ENCODE measurements at places on chromosomes 12 and 14. TPM values are rescaled to one million over a fixed set of nuclear protein-coding genes. Genes with fewer than 3 reads are reported as not detected.

GUCY2C gene
- total RNA-seq: not detected

DNA sequence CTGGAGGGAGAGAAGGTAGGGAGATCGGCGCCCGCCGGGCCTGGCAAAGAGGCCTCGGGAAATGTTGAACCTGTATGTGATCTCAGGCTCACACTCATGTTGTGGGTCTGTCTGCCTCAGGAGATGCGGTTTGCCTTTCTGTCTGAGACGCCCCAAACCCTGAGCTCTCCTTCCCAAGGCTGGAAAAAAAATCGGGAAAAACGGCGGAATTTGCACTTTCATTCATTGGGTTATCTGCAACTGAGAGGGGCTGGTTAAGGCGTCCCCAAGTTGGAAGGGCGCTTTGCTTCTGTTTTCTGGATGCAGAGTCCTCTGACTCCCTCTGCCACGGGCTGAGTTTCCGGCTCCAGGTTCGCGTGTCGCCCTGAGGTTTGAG lies 5.0 kb upstream of the HOXC9 start:
- H3K36me3 ChIP-seq: no peaks in the 10 kb centered on the region
- H3K4me3 ChIP-seq: peak overlapping the region; percentile 52
- peaks cover 21% of the 10 kb centered on the region for H3K4me1 ChIP-seq
- peaks cover 100% of the 10 kb centered on the region for H3K27me3 ChIP-seq
- no peak for DNase-seq

GRCh38 chr12:110287986-110288385 lies 6.9 kb downstream of the ATP2A2 start:
- peaks cover 53% of the 10 kb centered on the region for H3K36me3 ChIP-seq
- no peak overlapping the region for H3K27ac ChIP-seq
- H3K4me1 ChIP-seq: peaks cover 47% of the 10 kb centered on the region
- H3K27me3 ChIP-seq: no peaks in the 10 kb centered on the region
- DNase-seq: no peak
- no peak overlapping the region for H3K4me3 ChIP-seq

DNA sequence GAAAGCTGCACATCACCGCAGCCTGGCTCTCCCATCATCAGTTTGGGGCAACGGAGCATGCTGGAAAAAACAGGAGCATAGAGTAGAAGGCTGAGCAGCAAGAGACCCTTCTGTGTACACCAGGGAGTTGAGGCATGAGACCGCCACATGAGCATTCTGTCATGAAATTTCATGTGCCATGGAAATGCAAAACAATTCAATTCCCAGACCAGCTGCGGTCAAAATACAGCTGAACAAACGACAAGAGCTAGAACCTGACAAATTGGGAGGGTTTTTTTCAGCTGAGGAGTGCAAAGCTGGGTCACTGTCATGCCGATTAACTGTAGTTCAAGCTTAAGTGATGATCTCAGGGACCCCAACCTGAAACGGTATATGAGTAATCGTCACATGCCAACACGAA lies 37.1 kb downstream of the TMEM30B start:
- DNase-seq: no peak
- no peak overlapping the region for H3K4me3 ChIP-seq
- H3K36me3 ChIP-seq: no peaks in the 10 kb centered on the region
- H3K27ac ChIP-seq: no peak overlapping the region
- no peaks in the 10 kb centered on the region for H3K4me1 ChIP-seq

DNA sequence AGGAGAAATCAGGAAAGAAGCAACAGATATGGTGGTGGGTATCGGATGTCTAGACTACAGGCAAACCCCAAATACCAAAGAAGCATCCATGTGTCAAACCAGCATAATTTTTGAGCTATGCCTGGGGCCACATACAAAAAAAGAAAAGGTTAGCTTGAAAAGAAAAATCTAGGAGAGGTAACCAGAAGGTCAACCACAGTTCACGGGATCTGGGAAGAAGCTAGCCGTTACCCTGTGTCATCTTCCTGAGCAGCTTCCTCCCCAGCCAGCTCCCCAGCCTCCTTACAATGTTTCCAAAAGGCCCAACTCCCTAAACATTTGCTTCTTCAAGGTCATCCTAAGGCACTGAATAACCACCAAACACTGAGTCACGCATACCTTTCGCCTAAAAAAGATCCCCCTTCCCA lies 3.1 kb downstream of the SINHCAF start:
- DNase-seq: no peak

DNA sequence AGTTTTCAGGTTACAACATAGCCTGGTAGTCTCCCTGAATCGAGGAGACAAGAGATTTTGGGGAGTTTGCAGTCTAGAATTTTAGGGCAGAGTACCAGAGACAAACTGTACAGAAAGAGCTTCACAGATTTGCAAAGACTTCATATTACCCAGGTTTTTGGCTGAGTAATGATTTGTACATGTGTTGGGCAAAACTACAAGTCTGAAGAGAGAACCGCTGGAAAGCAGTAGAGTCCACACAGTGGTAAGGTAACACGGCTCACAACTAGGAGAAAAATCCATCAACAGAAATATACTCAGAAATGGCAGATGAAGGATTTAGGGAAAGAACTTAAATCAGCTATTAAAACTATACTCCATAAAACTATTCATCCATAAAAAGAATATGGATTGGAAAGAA lies 25.7 kb downstream of the FBXO33 start:
- DNase-seq: no peak
- no peaks in the 10 kb centered on the region for H3K36me3 ChIP-seq
- no peak overlapping the region for H3K4me3 ChIP-seq
- H3K27me3 ChIP-seq: no peaks in the 10 kb centered on the region
- H3K27ac ChIP-seq: no peak overlapping the region
- no peaks in the 10 kb centered on the region for H3K4me1 ChIP-seq

GRCh38 chr14:29354486-29354885 lies 573.2 kb downstream of the PRKD1 start:
- no peaks in the 10 kb centered on the region for H3K4me1 ChIP-seq
- no peaks in the 10 kb centered on the region for H3K27me3 ChIP-seq
- DNase-seq: no peak
- H3K4me3 ChIP-seq: no peak overlapping the region

KRT78 gene
- not detected for total RNA-seq

DNA sequence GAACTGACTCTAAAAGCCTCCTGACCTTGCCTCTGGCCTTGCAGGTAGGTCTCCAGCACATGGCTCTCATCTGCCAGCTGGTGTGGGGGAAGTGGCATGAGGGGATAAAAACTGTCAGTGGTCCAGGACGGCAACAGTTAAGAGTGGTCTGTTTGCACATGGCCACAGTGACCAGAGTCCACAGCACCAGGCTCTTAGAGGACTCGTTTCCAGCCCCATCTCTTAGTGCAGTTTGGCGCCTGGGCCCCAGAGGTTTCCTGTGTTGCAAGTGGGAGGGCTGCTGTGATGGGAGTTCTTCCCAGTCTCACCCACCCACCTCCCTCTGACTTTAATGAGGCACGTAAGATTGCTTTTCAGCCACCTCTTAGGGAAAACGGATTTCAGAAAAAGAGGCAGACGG lies 37.0 kb downstream of the APPL2 start:
- H3K36me3 ChIP-seq: peaks cover 83% of the 10 kb centered on the region
- no peak overlapping the region for H3K4me3 ChIP-seq
- no peak for DNase-seq

GRCh38 chr12:29980304-29980703 lies 196.6 kb upstream of the TMTC1 start:
- no peak overlapping the region for H3K27ac ChIP-seq
- H3K4me1 ChIP-seq: no peaks in the 10 kb centered on the region
- H3K27me3 ChIP-seq: no peaks in the 10 kb centered on the region
- no peaks in the 10 kb centered on the region for H3K36me3 ChIP-seq
- no peak overlapping the region for H3K4me3 ChIP-seq

ERC1 gene
- total RNA-seq: 54.3 TPM

DNA sequence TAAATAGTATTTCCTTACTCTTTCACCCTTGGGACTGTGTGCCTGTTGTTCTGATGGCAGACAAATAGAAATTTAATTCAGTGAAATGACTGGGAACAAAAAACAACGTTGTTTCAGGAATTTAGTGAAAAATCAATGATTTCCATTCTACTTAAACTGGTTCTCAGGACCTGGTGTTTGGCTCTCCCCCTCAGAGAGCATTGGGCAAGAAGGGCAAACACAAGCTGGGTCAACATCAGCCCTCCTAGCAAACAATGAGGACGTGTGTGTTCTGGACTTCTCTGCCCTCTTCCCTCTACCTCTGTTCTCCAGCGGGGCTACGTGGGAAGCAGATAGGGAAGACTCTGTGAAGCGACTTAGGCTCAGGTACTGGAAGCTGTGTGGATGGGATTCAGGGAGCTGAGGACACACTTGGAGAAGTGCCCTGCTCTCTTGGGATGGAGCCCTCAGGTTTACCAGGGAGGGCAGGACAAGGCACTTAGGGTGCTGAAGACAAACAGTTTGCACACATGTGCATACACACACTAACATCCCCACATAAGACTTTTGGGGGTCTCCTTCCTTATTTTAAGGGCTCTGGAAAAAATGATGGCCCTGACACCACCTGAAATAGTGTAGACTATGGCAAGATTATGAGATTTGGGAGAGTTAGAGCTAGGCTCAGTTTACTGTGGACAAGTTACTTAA lies 7.6 kb upstream of the SERPINA1 start:
- no peak for DNase-seq
- H3K36me3 ChIP-seq: no peaks in the 10 kb centered on the region
- no peaks in the 10 kb centered on the region for H3K27me3 ChIP-seq
- peak overlapping the region; percentile 47 for H3K27ac ChIP-seq
- peaks cover 29% of the 10 kb centered on the region for H3K4me1 ChIP-seq

DNA sequence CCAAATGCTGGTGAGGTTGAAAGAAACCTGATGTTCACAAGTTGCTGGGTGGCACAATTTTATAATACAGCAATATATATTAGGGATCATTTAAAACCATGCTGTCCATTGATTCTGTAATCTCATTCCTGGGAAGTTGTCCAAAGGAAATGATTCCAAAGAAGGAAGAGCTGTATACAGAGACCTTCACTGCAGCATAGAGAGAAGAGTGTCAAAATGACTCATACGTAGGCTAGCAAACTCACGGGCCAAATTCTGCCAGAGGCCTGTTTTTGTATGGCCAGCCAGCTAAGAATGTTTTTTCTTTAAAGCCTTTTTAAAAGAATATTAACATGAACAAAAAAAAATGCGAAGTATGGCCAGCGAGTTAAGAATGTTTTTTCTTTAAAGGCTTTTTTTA lies 69.2 kb upstream of the MED13L start:
- H3K4me3 ChIP-seq: no peak overlapping the region
- DNase-seq: no peak
- H3K27me3 ChIP-seq: no peaks in the 10 kb centered on the region
- no peak overlapping the region for H3K27ac ChIP-seq

GRCh38 chr12:45314770-45315169 lies 98.9 kb downstream of the ANO6 start:
- no peak for DNase-seq
- no peak overlapping the region for H3K27ac ChIP-seq
- H3K4me3 ChIP-seq: no peak overlapping the region
- peaks cover 5% of the 10 kb centered on the region for H3K4me1 ChIP-seq
- H3K36me3 ChIP-seq: no peaks in the 10 kb centered on the region

DNA sequence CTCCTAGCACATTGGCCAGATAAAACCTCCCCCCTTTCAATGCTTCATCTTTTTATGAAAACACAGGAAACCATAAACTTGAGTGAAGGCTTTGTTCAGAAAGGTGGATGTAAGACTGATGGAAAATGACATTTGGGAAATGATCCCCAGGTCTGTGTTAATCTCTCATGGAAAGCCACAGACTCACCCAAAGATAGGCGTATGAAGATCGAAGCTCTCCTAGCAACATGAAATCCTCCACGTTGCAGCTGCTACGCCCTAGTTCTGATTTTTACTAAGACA lies 63.4 kb upstream of the PTGR2 start:
- H3K36me3 ChIP-seq: no peaks in the 10 kb centered on the region
- H3K4me1 ChIP-seq: peaks cover 55% of the 10 kb centered on the region
- no peak for DNase-seq
- peak overlapping the region; percentile 98 for H3K27ac ChIP-seq
- no peaks in the 10 kb centered on the region for H3K27me3 ChIP-seq

- peaks cover 89% of the 10 kb centered on the region for H3K4me1 ChIP-seq
- H3K4me3 ChIP-seq: peak overlapping the region; percentile 20
- peak; percentile 92 for DNase-seq
- H3K27me3 ChIP-seq: no peaks in the 10 kb centered on the region
- H3K36me3 ChIP-seq: no peaks in the 10 kb centered on the region
These were observed 8.8 kb downstream of the ALDH2 start for GRCh38 chr12:111775205-111776193.

GPRC5D gene
- not detected for total RNA-seq

MEG3 gene
- total RNA-seq: 15.6 TPM

DNA sequence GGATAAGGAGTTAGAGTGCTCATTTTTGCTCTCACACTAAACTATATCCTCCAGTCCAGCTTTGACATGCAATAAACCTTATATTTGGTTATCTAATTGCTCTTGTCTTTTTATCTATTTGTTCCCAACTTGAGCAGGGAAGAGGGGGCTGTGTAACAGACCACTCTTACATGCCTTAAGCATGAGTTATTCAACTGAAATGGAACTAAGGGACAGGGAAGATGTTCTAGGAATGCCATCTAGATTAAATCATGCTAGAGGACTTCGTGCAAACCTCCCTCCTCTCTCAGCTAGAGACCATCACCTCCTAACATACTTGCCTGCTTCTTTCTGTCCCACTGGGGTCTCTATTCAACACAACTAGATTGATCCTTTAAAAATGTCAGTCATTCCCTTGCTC lies 20.6 kb downstream of the SPX start:
- no peaks in the 10 kb centered on the region for H3K27me3 ChIP-seq
- no peaks in the 10 kb centered on the region for H3K4me1 ChIP-seq
- DNase-seq: no peak
- H3K27ac ChIP-seq: no peak overlapping the region

INSM2 gene
- total RNA-seq: not detected

DNA sequence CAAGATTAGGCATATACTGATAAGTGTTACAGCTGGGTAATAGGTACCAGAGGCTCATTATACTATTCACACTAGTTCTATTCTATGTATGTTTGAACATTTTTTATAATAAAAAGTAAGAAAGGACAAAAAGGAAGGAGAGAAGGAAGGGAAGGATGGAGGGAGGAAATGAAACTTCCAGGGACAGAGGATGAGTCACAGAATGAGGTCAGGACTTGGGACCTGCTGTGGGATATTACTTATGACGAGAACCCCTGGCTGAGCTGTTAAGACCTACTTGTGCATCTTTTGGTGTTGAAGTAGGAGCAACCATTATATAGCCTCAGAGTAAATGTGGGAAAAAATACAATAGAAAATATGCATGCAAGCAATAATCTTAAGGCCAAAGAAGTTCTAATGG lies 16.7 kb upstream of the TMEM260 start:
- H3K36me3 ChIP-seq: no peaks in the 10 kb centered on the region
- no peaks in the 10 kb centered on the region for H3K27me3 ChIP-seq
- no peak overlapping the region for H3K4me3 ChIP-seq
- no peak for DNase-seq
- no peak overlapping the region for H3K27ac ChIP-seq
- H3K4me1 ChIP-seq: no peaks in the 10 kb centered on the region

CLBA1 gene
- 6.9 TPM for total RNA-seq

DNA sequence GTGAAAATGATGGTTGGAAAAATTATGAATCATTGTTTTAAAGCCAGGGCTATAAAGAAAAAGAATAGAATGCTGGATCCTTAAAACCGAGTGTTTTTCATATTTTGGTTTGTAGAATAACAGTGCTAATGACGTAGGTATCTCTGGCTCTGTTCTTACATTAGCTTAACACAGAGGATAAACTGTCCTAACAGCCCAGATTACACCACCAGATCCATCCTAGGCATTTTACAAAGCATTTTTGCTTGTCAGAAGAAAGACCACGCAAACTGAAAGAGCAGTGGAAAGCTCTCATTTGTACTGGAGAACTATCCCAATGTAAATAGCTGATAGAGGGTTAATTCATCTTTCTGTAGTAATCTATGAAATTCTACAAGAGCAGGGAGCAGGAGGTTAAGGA lies 13.6 kb downstream of the IFT81 start:
- no peak overlapping the region for H3K4me3 ChIP-seq
- no peak for DNase-seq
- peaks cover 25% of the 10 kb centered on the region for H3K36me3 ChIP-seq
- H3K27me3 ChIP-seq: no peaks in the 10 kb centered on the region
- no peak overlapping the region for H3K27ac ChIP-seq
